Tongue (tissue), 3 donors: ENCODE measurements at places on chromosomes 13 and 19. TPM values are rescaled to one million over a fixed set of nuclear protein-coding genes. Genes with fewer than 3 reads are reported as not detected.

GRCh38 chr19:54207983-54208783 is 7.5 kb downstream of the RPS9 start:
- peak; percentile 61 for DNase-seq

- no peak for DNase-seq
Measured at GRCh38 chr19:17604372-17605025, 49.0 kb downstream of the COLGALT1 start.

GRCh38 chr13:95471960-95472359 is 80.6 kb upstream of the CLDN10 start:
- DNase-seq = no peak

DNA sequence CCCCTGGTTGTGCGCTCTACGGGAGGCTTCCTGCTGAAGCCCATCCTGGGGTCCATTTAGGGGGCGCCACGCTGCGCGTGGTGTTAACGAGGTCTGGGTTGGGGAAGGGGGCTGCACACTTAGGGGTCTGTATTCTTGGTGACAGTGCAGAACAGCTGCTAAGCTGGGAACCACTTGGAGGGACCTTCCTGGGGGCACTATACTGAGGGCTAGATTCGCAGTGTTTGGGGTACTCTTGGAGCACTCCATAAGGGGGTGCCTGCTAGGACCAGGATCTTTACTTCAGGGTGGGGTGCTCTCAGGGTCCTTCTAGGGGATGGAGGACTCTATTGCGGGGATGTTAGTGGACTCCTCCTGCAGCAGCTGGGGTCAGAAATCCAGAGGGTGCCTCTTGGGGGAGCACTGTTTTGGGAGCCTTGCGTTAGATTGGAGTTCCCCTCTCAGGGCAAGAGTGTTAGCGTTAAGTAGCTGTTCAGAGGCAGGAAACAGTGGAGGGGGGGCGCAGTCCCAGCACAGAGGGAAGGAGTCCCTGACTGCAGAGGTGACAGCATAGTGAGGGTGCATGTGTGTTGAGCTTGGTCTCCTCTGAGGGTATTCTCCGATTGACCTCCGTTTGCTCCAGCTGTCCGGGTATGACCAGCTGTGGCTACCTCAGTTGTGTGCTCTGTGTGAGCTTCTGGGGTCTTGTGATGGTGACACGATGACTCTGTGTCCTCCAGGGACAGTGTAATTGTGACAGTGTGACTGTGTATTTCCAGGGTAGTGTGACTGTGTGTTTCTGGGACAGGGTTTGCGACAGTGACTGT is 1.1 kb downstream of the PDE4A start:
- no peak for DNase-seq

DNA sequence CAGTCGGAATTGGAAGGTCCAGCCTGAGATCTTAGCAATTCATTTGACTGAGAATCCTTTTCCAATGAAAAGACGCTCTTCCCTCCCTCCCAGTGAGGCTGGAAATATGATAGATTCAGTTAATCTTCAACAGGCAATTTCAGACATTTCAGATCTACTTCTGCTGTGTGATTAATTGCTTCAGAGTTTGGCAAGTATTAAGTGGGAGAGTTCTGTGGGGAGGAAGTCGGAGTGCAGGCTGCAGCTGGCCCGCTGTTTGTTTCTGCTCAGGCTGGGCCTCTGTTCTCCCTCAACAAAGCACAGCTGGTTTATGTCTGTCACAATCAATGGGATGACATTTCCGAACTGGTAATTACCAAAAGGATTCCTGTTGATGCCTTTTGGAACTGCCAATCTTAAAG is 178.2 kb downstream of the NDFIP2 start:
- peak; percentile 94 for DNase-seq

DNA sequence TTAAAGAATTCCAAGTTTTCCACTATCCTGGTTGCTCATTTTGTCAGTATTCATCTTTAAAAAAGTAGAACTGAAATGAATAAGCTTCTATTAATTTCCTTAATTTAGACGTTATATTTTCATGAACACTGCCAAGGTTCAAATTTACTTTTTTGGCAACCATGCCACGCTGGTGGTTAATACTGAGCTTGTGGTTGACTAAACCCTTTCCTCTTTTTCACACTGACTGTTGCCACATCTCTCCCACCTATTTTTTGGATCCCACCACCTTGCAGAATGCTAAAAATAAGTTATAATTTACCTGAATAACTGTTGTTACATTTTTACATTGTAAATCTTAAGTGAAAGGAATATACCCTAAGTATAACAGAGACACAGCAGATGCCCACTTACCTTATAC is 45.0 kb downstream of the FLT3 start:
- DNase-seq = no peak

DNA sequence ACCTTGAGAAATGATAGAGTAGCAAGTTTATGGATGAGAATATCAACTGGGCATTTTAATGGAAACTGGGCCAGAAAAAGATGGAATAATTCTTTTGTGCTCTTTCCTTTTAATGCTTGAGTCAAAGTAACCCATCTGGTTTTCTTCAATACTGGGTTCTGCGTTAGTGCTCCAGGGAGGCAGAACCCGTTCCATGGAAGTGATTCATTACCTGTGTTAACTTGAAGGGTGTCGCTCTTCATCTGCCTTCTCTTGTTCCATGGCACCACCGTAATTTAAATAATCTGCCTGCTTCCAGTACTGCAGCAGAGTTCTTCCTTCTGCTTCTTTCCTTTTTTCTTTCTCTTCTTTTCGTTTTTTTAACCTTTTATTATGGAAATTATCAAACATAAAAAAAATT is 14.7 kb upstream of the USP12 start:
- no peak for DNase-seq

GRCh38 chr13:24630851-24631620 is 49.2 kb upstream of the ATP12A start:
- DNase-seq = no peak

GRCh38 chr13:31081316-31081715 is 80.4 kb downstream of the HSPH1 start:
- no peak for DNase-seq

GRCh38 chr19:2291185-2291751 is 9.3 kb upstream of the PEAK3 start:
- DNase-seq = peak; percentile 45

- no peak for DNase-seq
Measured at GRCh38 chr19:7426986-7427385, 61.8 kb downstream of the PEX11G start.

DNA sequence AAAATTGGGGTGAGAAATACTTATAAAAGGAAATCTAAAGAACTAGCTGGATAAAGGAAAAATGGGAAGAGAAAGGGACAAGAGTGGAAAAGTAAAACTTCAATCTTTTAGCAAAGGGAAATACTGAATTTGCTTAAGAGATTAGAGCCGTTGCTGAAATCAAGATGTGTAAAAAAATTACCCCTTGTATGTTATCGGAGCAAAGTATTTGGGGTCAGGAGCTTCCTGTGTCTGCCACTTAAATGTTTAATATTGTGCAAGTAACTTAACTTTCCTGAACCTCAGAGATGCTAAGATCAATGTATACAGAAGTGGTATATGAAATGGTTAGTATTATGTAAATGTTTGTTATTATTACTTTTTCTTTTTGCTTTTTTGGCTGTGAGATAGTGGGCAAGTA is 51.6 kb downstream of the NDFIP2 start:
- no peak for DNase-seq

DNA sequence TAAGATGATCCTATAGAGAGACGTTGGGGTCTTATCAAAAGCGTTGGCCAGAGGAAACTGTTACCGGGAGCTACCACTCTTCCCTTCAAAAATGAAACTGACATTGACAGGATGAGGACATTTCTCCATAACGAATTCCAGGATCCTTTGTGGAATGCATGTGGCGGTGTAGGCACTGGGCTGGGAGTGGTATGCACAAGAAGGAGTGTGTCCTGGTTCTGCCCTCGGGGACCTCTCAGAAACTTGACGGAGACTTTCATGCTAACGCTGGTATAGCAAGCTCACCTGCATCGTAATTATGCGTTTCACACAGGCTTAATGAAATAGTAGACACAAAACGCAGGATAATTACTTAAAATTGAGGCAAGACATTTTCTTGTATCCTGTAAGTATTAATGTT is 441.1 kb downstream of the FGF9 start:
- no peak for DNase-seq

The CACNA1A gene
- total RNA-seq = 0.72 TPM

The GPC6 gene
- total RNA-seq = 27.0 TPM

The MEF2B gene
- not detected for total RNA-seq

The POLRMT gene
- 25.1 TPM for total RNA-seq

The LILRB3 gene
- 3.0 TPM for total RNA-seq

The ZNF766 gene
- total RNA-seq = 19.9 TPM

The C19orf33 gene
- total RNA-seq = 16.6 TPM

The ZNF723 gene
- total RNA-seq = not detected

The CYP2A7 gene
- total RNA-seq = not detected
